ENCODE measurements at places on chromosomes 3 and 15.

GRCh38 chr3:172557515-172558220 lies 34.4 kb upstream of the TNFSF10 start:
- no peak for DNase-seq

DNA sequence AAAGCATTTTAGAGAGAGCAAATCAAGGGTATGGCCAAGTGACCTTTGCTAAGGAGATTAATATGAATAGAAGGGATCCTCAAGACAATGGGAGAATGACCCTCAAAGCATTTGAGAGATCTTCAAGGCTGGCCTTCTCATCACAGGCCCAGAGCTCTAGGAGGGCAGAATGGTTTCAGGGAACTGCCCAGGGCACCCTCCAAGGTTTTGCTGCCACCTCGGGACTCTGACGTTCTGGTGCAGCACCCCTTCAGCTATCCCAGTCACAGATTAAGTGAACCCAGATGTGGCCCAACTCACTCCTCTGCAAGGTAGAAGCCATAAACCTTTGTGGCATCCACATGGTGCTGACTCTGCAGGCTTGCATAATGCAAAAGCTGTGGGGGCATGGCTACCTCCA lies 209.3 kb downstream of the TLE3 start:
- DNase-seq = no peak

DNA sequence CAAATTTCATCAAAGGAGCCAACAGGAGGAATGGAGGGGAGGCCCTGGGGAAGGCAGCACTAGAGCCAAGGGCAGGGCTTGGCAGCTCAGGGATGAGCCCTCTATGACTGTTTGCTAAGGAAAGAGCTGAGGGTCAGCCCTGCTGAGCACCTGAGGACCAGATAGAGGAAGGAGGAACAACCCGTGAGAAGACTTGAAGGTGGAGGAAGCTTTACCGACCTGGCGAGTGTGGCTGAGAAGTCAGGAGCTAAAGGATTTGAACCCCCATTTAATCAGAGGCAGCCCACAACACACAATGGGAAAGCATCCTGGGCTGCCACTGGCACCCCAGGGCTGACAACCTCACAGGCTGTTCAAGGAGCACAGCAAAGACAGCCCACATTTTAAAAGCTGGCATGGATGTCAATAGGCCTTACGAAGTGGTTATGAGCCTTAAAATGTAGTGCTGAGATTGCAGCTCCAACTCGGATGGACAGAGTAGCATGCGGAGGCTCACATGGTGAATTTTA lies 20.7 kb upstream of the LRRC2 start:
- DNase-seq = no peak

DNA sequence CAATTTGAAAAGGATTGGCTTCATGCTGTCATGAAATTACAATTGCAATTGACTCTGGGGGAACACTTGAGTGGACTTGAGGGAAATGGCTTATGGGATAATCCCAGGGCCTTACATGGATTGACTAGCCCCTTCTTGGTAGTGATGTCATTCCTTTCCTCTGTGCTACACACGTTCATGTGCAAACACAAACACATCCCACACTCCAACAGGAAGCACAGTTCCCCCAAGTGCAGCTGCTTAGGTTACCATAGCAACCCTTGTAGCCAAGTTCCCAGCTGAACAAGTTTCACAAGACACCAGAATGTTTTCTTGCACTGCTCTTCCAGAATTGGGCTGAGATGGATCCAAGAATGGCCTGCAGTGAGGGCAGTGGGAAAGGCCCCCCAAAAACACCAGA lies 217.0 kb downstream of the ZNF621 start:
- no peak for DNase-seq

DNA sequence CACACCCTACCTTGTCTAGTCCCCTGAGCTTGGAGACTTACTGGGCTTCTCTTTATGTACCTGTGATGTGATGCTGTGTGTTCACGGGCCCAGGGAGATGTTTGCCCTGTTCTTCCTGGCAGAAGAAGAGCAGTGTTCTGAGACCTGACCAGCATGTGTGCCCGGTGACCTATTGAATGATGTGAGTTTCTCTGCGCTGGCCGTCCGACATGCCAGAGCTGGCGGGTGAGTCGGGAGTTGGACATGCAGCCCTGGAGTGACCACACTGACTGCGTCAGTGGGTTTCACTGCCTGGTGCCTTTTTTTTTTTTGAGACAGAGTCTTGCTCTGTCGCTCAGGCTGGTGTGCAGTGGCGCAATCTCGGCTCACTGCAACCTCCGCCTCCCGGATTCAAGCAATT lies 42.3 kb downstream of the CGNL1 start:
- DNase-seq = no peak

GRCh38 chr3:133871368-133872090 lies 24.2 kb downstream of the RAB6B start:
- DNase-seq = no peak

DNA sequence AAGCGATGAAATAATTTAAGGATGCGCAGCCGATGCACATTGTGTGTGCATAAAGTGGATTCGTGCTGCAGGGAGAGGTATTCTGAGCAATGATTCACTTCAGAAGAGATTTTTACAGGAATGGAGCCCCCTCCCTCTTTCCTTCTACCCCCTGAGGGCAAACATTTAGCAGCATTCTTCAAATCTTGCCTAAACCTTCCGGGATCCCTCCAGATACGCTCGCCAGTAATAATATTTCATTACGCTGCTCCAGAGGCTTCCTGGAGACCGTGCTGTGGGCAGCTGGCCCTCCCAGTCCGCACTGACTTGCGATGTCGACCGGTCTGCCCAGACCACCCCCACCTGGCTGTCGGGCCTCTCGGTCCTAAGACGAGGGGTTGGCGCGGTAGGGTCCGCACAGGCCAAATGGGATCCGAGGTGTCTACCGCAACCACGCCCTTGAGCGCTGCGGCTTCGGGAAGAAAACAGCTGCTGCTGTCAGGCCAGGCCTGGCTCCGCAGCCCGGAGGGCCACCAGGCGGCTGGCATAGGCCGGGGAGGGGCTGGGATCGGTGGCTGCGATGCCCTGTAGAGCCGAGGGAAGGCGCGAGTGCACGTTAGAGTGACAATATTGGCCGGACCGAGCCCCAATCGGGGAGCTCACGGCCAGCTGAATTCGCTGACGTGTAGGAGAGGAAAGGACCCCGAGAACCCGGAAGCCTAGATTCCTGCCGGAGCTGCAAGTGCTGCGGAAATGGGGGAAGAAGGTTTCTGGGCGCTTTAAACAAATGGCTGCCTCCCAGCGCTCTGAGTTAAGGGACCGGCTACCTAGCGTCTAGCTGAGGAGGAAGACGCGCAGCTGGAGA lies 14.3 kb downstream of the ZIC4 start:
- no peak for DNase-seq

- DNase-seq = no peak
Measured at GRCh38 chr3:120424506-120424905, 26.3 kb downstream of the FSTL1 start.

DNA sequence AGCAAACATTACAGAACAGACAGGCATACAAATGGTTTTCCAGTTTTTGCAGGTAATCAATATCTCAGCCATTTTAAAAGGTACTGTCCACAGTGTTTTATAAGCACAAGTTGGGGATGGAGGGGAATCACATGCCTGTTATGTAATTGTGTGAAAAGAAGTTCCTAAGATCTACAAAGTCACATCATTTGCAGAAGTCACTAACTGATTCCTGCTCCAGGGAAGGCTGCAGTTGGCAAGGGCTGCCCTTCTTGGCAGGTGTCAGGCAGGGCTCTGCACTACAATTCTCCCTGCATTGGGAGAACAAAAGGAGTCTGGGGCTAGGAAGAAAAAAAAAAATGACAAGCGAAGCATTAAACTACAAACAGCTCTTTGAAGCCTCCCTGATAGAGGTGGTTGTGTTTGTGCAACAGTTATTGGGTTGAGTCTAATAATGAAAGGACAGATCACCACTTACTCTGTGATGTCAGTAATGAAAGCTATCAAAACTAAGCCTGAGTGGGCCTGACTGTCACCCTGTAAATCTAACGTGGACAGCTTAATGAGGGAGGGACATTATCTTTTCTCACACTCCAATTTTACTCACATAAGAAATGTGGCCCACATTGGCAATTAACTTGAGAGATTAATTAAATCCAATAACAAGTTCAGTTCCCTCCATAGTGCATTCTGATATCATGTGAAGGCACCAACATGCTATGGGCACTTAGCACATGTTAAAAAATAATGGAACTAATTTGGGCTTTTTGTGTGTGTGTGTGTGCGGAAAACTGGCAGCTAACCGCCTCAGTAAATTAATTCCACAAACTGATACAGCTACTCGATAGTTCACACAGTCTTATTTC lies 242.9 kb downstream of the FHIT start:
- DNase-seq = no peak

DNA sequence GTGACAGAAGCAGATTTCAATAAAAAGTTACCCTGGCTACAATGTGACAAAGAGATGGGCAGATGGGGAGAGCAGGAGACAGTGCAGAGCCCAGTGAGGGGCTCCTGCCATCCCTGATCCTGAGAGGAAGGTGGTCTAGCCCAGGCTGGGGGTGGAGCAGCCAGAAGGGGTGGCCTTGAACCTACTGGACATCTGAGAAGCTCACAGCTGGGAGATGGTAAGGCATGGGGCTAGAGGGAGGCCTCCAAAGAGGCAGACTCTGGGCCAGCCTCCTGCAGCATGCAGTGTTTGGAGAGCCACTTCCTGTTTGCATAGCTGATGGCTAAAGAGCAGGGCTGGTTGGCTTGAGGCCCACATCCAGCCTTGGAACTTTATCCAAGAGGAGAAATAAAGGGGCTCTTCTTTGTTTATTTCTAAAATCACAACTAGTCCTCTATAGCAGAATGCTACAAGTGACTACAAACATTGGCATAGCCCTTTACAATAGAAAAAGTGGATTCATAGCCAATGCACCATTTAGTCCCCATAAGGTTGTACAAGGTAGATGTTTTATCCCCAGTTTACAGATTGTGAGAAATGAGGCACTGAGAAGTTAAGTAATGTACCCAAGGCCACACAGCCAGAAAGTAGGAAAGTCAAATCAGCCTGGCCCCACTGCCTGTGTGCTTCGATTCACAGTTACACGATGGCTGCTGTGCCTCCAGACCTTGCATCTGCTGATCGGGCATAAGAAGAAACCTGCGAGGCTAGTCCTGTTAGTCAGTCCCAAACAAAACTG lies 4.6 kb downstream of the EFCC1 start:
- no peak for DNase-seq

DNA sequence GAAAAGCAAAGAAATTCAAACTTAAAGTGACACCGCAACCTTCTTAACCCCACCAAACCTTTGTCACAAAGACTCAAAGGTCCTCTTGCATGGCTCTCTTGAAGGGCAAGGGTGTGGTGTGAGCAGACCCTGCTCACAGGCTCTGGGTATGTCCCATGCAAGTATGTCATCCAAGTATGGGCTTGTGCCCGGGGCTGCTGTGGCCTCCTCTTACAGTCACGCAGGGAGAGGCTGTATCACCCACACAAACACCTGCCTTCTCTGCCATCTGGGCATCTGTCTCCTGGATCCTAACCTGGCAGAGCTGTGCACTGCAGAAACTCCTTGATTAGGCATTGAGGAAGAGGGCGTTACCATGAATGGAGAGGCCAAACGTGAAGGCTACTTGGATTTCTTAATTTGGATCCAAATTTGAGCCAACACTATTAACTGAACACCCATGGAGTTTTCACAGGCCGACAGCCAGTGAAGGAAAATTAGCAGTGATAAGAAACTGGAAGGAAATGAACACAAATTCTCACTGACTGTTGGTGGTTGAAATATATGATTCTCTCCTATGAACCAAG lies 146.6 kb downstream of the DUT start:
- no peak for DNase-seq

DNA sequence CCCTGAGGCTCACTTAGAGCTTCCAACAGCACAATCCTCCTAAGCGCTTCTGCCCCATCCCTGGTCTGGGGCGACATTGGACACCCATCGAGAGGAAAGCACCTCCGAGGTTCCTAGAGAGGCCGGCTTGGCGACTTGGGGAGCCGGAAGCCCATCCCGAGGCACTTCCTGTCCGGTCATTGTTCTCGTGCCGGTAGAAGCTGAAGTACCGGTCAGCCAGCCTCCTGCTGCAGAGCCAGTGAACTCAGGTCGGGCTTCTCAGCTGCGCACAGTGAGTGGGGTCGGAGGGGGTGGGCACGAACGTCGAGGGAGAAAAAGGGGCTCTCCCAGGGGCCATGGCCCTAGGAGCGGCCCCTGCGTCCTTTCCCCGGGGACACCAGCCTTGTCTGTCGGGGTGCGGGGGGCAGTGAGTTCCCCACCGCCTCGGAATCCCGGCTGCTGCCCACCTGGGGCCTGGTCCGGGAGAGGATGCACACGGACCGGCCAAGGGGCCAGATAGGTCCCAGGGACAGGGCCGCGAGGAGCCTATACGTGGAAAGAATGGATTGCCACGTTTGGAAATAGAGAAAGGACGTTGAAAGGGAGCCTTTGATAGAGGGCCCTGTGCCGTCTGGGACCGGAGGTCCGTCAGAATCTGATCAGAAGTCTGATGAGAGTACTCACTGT lies at the start of gene ZNF35:
TSS of gene ZNF35 (plus strand) at position 169 of the 666 bp plus-strand sequence. CDS start 2,336 bp downstream, outside the sequence.
- no peak for DNase-seq

- DNase-seq = no peak
Measured at GRCh38 chr15:77866186-77866585, 211.3 kb downstream of the TBC1D2B start.

- no peak for DNase-seq
Measured at GRCh38 chr3:129491794-129492193, 36.6 kb upstream of the RHO start.

GRCh38 chr3:195714380-195715011 lies 6.3 kb upstream of the MUC20 start:
- DNase-seq = no peak

- DNase-seq = no peak
Measured at GRCh38 chr3:42672515-42672914, 12.8 kb upstream of the KLHL40 start.

All from stimulated activated CD8-positive, alpha-beta memory T cell treated with anti-CD3 and anti-CD28 coated beads, Interleukin-7, amount 100 ng/mL, for 48 hours (primary cell).